ENCODE measurements at places on chromosomes 13 and 19.
A peak's percentile ranks its signal among the peaks of the same experiment; 100 is the strongest.

DNA sequence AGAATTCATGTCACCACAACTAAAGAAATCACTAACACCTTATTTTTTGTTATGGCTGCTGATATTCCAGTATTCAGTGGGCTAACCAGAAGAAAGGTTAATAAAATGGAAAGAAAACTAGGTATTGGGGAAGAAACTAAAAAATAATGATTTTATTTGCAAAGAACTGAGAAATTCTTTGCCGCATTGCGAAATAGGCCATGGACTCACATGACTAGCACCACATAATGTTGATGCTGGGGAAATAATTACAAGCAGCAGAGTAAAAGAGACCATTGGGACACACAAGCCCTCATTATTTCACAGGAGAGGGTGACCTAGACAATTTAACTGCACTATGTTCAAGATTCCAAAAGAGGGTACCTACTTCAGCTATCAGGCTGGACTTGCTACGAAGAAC is 1411.5 kb downstream of the SLITRK5 start:
- no peak for DNase-seq

GRCh38 chr13:42548731-42549551 is 25.0 kb upstream of the TNFSF11 start:
- no peak for DNase-seq

GRCh38 chr13:50898338-50898737 is 11.3 kb upstream of the RNASEH2B start:
- no peak for DNase-seq

GRCh38 chr19:47658431-47659348 is 49.8 kb downstream of the BICRA start:
- peak; percentile 14 for DNase-seq

GRCh38 chr13:109436055-109436622 is 350.2 kb downstream of the IRS2 start:
- no peak for DNase-seq

DNA sequence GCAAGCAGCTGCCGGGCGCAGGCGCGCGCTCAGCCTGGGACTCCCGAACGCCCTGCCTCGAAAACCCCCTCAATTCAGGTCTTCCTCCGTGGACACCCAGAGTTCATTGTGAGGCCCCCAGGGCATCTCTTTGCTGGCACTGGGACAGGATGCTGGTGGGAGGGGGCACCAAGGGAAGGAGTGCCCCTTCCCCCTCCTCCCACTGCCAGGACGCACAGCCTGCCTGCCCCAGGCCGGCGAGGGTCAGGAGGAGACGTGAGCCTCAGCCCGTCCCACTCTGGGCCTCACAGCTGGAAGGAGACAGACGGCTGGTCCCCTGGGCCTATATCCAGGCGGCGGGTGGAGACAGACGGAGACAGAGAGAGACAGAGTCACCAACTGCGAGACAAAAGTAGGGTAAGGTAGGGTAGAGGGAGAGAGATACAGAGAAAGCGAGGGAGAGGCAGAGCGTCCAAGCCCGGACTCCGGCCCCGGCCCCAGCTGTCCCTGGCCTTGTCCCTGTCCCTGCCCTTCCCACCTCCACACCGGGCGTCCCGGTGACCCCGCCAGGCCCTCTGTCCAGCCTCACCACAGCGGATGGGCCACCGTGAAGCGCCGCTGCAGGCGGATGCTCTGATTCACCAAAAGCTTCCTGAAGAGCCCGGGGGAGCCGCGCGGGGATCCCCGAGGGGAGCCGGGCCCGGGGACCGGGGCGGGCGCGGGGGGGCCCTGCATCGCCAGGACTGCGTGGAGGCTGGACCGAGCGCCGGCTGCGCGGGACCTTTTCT is at the start of gene PDE4C:
PDE4C (minus strand) TSS at position 737 of the 767 bp plus-strand sequence; CDS start at position 714, 23 bp downstream.
- no peak for DNase-seq

- peak; percentile 3 for DNase-seq
Observed at GRCh38 chr19:35963514-35963913, 27.3 kb downstream of the LRFN3 start.

- no peak for DNase-seq
Observed at GRCh38 chr19:1284979-1285736, 515 bp upstream of the EFNA2 start.
